Naive thymus-derived CD4-positive, alpha-beta T cell (primary cell): ENCODE measurements at places on chromosomes 6 and 20.

DNA sequence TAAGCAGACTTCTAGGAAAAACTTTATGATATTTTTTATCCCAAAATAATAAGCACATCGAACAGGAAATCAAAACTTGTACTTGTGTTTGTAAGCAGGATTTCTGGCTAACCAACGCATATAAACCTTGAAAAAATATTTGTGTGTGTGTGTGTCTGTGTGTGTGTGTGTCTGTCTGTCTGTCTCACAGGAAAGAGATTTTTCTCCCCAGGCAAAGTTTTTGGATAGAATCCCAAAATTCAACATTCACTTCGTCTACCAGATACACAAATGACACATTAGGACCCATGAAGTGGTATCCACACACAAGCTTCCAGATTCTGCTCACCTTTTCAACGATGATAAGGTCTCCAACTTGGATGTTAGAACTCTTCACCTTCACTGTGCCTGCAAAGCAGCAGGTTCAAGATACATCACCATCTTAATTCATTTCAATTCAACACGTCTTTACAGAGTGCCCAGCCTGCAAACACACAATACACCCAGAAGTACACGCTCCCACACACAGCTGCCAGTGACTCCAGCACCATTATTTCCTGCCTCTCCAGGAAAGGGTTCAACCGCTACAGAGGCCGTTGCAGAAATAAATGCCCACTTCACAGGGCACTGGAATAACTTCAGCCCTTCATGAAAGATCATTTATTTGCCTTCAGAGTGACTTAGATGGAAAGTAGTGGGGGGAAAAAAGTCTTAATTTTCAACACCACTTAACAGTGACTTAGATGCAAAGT is 70.9 kb downstream of the ATP9A start:
- DNase-seq, result no peak

DNA sequence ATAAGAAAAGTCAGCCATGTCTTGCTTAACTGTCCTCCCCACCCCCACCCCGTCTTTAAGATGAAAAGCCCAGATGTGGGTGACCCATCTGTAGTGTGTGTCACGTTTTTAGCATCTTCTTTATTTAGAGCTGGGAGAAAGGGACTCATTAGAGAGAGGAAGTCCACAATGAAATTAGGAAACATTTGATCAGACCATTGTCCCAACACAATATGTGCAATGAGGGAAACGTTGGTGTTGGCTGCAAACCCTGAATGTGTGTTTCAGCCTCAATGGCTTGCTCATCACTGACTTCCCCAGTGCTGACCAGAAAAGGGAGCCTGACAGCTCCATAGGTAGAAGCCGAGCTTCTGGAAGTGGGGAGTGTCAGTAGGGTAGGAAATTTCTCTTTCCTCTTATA is 475.7 kb downstream of the CD83 start:
- no peak for DNase-seq

- DNase-seq, result no peak
Measured at GRCh38 chr20:58048096-58048702, 180.3 kb downstream of the ANKRD60 start.

GRCh38 chr6:117553142-117553541 is 49.2 kb downstream of the GOPC start:
- DNase-seq, result no peak

GRCh38 chr20:6185268-6185667 is 62.4 kb upstream of the FERMT1 start:
- DNase-seq, result no peak
